ENCODE measurements at places on chromosomes 13 and 19.
A peak's percentile ranks its signal among the peaks of the same experiment; 100 is the strongest.

DNA sequence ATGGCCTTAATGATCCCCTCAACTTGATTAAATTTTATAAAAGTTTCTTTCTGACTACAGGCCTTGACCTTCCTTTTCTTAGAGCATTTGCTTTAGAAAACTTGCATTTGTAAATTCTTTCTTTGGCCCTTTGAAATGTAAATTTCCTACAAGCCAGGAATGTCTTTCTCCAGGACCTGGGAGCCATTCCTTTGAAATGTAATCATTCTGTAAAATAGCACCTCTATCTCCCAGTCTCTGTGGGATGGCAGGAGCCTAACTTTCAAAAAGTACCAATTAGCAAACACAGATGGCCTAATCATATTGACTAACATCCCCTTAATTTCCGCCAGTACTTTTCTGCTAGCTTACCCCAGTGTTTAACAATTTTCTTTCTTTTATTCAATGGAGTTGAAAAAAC, 1394.2 kb upstream of the ATXN8OS start:
- no peak for DNase-seq

DNA sequence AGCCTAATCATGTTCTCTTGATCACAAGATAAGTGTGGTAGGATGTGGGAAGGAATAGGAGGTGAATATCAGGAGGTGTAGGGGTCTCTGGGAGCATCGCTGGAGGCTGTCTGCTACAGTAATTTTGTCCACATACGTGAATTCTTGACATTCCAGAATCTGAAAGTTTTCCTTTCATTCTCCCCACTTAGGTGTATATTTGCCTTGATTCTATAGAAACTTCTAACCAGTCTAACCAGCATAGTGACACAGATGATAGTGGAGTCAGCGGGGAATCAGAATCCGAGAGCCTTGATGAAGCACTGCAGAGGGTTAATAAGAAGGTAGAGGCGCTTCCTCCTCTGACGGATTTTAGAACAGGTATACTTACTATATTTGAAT, 106.4 kb downstream of the RNF17 start:
- no peak for DNase-seq

DNA sequence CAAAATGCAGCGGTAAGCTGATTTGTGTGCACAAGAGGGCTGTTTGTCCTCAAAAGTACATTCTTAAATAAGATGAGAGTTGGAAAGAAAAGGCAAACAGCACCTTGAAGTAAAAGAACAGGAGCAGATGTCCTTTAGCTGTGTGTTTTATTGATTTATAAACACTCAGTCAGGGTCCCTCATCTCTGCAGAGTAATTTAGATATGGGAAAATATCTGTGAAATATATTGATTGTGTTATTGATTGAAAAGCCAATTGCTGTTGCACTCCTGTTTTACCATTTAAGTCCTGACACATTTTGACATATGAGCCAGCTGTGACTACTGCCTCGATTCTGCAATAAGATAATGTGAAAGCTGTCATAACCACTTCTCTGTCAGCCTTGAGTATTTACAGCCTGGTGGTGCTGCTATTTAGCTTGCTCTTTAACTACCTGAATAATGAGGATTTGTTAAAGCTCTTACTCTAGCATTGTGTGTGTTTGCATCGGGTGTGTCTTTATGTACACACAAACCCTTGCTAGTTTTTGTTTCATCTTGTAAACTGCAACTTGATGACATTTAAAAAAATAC, 550.1 kb downstream of the DACH1 start:
- no peak for DNase-seq

DNA sequence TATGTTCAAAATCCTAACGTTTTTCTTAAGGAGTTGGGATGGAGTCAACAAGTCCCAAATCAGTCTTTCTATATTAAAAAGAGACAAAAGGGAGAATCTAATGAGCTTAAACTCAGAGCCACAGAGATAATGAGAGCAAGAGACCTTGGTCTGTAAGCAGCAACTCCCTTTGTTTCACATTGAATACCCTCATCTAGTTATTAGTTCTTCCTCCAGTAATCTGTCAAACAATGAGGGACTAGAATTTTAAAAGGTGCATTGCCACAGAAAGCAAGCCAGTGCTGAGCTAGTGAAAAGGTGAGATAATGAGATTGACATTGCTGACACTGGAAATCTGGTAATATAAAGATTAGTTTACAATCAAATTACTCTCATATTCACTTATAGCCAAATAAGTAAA, 718.6 kb downstream of the DACH1 start:
- no peak for DNase-seq

GRCh38 chr13:103284466-103284865, 218.2 kb upstream of the SLC10A2 start:
- DNase-seq: no peak

- no peak for DNase-seq
These were observed 6.9 kb downstream of the PNKP start for GRCh38 chr19:49860336-49861102.

DNA sequence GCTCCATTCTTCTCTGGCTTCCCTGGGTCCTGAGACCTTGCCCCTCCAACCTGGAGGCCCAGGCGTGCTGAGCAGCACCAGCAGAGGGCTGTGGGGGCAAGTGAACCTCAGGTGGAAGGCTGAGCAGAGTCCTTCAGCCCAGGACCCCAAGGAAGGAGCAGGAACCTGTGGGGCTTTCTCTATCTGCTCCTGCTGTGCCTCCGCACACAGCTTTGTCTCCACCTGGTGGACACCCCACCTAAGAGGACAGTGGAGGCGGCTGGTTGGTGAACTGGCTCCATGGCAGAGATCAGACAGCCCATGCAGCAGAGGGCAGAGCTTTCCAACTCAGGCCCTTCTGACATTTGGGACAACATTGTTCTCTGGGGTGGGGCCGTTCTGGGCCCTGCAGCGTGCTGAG, 19.7 kb downstream of the ZFR2 start:
- DNase-seq: no peak

DNA sequence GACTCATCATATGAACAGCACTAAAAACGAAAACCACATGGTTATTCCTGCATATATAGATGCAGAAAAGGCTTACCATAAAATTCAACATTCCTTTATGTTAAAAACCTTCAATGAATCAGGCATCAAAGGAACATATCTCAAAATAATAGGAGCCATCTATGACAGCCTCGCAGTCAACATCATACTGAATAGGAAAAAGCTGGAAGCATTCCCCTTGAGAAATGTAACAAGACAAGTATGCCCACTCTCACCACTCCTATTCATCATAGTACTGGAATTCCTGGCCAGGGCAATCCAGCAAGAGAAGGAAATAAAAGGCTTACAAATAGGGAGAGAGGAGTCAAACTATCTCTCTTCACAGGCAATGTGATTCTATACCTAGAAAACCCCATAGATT, 179.6 kb upstream of the HTR2A start:
- DNase-seq: peak; percentile 71

GRCh38 chr19:16861011-16861410, 27.8 kb upstream of the F2RL3 start:
- no peak for DNase-seq
